ENCODE measurements at places on chromosomes 5 and 9. TPM values are rescaled to one million over a fixed set of nuclear protein-coding genes. Genes with fewer than 3 reads are reported as not detected.

DNA sequence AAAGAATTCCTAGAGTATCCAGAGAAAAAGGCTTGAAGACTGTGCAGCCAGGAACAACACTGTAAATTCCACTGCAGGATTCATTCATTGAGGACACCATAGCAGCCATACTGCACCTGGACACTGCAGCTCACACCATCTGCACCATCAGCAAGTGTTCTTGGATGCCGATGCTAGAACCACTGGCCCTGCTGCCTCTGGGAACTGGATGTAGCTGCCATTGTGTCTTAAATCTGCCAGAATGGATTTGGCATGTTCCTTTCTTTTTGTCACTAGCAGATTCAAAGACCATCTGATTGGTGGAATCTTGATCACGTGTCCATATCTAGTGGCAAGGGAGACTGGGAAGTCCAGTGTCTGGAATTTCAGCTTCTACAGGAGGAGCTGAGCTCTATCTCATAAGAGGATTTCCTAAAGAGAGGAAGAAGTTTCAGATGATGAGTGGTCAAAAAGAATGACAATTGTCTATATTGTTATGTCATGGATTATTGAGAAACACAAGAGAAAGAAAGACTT, 278.3 kb upstream of the ANKRD55 start:
- H3K4me3 ChIP-seq: no peak overlapping the region
- H3K27ac ChIP-seq: no peak overlapping the region
- H3K4me1 ChIP-seq: peaks cover 5% of the 10 kb centered on the region
- no peak for DNase-seq

GRCh38 chr9:88390371-88390990, 2.2 kb downstream of the SPIN1 start:
- H3K27me3 ChIP-seq: no peaks in the 10 kb centered on the region
- H3K4me1 ChIP-seq: peaks cover 35% of the 10 kb centered on the region
- H3K4me3 ChIP-seq: peak overlapping the region; percentile 95

- no peak for DNase-seq
- no peak overlapping the region for H3K4me3 ChIP-seq
- no peaks in the 10 kb centered on the region for H3K36me3 ChIP-seq
- H3K4me1 ChIP-seq: no peaks in the 10 kb centered on the region
Observed at GRCh38 chr5:4413996-4414395, 726.1 kb upstream of the ADAMTS16 start.

GRCh38 chr5:111851631-111852548, 94.9 kb upstream of the NREP start:
- no peak overlapping the region for H3K27ac ChIP-seq
- no peaks in the 10 kb centered on the region for H3K36me3 ChIP-seq
- no peak for DNase-seq
- H3K4me1 ChIP-seq: no peaks in the 10 kb centered on the region
- no peak overlapping the region for H3K4me3 ChIP-seq

GRCh38 chr5:114789773-114790402, 379.8 kb downstream of the TRIM36 start:
- H3K4me1 ChIP-seq: no peaks in the 10 kb centered on the region
- no peak overlapping the region for H3K27ac ChIP-seq
- no peak for DNase-seq
- H3K4me3 ChIP-seq: no peak overlapping the region
- no peaks in the 10 kb centered on the region for H3K27me3 ChIP-seq

- no peak overlapping the region for H3K27ac ChIP-seq
- no peak overlapping the region for H3K4me3 ChIP-seq
- H3K36me3 ChIP-seq: no peaks in the 10 kb centered on the region
- no peaks in the 10 kb centered on the region for H3K4me1 ChIP-seq
- H3K27me3 ChIP-seq: no peaks in the 10 kb centered on the region
Observed at GRCh38 chr5:11148810-11149539, 387.9 kb upstream of the DAP start.

DNA sequence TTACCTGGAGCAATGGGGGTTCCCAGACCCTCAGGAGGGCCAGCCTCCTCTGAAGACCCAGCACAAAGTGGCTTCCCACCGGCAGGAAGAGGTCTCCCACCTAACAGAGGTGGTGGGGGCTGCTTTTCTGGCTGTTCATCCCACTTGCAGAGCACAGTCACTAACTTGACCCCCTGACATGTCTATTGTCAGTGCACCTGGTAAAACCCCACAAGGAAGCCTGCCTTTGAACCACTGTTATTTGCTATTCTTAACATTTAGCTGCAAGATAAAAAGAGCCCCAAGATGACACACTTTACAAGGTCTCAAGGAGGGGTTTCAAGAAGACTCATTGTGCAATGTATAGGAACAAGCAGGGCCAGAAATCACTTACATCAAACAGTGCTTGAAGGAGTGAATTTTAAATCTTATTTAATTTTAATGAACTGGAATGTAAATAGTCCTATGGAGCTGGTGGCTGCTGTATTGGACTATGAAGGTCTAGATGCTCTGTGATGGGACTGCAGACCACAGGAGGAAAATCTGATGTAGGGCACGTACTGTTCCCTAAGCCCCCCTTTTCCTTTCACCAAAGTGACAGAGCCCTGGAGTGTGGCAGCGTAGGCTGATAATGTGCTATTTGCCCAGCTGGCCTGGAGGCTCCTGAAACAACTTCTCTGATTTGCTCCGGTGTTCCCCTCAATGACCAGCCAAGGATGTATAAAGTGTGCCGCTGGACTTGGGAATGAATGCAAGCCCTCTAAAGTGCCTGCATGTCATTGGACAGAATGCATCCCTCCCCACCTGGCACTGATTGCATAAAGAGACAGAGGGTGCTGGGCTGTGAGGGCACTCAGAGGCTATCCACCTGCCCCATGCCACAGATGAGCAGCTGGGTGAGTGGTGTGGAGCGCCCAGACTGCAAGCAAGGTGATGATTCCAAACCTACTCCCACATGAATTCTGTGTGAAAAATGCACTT, 80.2 kb downstream of the PTPN3 start:
- H3K27ac ChIP-seq: peak overlapping the region; percentile 81
- no peak overlapping the region for H3K4me3 ChIP-seq
- H3K27me3 ChIP-seq: peaks cover 5% of the 10 kb centered on the region

- no peak for DNase-seq
- no peaks in the 10 kb centered on the region for H3K36me3 ChIP-seq
- peaks cover 2% of the 10 kb centered on the region for H3K27me3 ChIP-seq
- H3K27ac ChIP-seq: no peak overlapping the region
Observed at GRCh38 chr5:155069961-155070360, 56.4 kb downstream of the KIF4B start.

CCL21 gene
- total RNA-seq: not detected

PCDHGB1 gene
- total RNA-seq: not detected

HMGXB3 gene
- total RNA-seq: 44.1 TPM
